ENCODE measurements at places on chromosomes 12 and 14.

GRCh38 chr12:100799770-100800169 lies 5.2 kb downstream of the ANO4 start:
- no peak for DNase-seq

DNA sequence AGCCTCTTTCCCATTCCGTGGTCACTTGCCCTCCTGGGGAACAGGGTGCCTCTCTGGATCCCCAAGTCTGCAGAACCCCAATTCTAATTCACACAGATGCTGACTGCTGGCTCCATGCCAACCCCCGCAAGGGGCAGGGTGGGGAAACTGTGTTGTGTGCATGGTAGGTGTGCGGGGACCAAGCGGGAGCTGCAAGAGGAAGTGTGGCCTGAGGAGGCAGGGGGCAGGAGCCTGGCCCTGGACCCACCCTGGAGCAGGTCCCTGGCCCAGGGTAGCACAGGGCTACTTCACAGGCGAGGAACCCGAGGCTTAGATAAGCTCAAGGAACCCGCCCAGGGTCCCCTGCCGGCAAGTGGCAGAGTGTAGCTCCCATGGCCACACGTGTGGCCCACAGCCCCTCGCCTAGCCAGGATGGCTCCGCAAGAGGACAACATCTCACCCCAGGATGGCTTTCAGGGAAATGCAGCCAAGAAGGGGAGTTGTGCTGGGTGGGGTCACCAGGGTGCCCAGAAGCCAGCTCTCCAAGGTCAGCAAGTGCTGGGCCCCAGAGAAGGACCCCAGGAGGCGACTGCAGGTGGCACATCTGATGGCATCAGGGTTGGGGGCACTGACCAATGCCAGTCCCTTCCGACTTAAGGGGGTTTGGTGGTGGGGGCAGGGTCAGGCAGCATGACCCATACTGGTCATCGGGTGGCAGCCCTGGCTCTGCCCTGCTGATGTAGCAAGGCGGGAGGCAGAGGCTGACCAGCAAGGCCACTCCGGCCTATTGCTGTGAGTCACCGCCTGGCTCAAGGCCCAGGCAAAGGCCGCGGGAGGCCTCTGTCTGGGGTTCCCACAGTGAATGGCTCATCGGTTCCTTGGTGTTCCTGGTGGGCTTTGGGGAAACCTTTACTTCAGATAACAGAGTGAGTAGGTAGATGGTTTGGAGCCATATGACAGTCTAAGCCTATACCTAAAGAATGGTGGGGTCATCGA lies 37.3 kb upstream of the EML1 start:
- DNase-seq, result no peak

- DNase-seq, result no peak
These were observed 23.0 kb upstream of the BATF start for GRCh38 chr14:75499084-75499875.

DNA sequence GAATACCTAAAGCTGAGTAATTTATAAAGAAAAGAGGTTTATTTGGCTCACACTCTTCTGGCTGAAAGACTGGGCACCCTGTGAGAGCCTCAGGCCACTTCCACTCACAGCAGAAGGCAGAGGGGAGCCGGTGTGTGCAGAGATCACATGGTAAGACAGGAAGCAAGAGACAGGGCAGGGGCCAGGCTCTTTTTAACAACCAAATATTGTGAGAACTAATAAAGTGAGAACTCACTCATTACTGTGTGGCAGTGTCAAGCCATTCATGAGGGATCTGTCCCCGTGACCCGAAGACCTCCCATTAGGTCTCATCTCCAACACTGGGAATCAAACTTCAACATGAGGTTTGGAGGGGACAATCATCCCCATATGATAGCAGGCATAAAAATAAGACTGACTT lies 180.8 kb upstream of the DIO3 start:
- DNase-seq, result no peak

DNA sequence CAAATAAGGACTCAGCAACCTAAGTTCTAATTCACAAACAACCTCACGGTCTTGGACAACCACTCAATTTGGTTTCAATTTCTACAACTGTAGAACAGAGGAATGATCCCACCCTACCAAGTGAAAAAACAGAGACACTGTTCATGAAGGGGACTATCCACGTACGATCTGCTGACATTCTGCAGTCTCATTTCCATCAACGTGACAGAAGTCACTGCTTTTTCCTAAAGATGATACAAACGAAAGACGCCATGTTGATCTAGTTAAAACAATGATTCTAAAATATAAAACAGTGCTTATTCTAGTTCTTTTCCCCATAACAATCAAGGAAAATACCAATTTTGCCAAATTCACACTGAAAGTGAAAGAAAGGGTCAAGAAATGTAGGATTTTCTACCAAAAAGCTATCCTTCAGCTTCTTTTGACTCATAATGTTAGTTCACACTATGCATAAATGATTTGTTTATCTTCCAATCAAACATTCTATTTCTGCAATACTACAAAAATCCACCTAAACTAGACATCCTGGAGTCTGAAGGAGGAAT lies 38.1 kb downstream of the CORO1C start:
- DNase-seq, result no peak

DNA sequence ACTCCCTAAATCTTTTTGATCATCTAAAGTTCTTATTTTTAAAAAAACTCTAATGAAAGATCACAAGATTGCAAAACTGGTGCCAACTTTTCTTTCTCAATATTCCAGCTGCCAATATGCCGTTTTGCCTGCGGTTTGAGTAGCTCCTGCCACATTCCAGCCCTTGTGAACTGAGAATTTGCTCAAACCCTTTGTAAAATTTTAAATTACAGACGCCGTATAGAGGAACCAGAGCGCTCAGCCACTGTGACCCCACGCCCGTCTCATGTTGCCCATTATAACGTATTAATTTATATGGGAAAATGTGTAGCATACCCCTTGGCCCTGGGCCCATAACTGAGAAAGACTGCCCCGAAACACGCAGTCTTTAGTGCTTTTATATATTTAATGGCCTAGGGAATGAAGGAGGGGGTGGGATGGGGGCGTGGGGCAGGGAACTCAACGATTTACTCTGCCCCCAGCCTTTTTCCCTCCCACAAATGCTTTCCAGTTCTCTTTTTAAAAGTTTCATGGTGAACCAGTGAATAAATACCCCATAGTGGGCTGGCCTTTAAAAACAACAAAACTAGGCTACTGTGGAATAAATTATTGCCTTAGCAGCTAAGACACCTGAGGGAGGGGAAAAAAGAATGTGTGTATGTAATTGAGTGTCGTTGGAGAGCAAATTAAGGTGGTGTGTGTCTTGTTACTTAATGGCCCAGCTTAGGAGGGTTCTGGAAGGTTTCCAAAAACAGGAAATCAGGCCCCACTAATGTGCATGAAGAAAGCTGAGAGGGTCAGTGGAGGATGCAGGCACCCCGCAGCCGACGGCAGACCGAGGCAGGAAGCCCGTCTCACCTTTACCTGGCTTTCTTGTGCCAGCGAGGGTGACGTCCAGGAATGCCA lies 45.7 kb upstream of the RFLNA start:
- no peak for DNase-seq

DNA sequence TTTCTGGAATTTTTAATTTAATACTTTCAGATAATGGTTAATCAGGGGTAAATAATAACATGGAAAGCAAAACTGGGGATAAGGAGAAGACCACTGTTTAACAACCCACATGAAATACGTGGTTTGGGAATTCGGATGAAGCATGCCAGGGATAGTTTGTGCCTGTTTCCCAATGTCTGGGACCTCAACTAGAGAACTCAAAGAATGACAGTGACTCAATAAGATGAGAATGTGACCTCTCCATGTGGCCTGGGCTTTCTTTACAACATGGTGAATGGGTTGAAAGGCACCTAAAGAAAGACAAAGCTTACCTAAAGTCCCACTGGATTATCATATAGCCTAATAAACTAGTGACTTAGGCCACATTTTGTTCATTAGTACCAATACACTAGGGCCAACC lies 460.3 kb upstream of the LRFN5 start:
- DNase-seq, result no peak

- DNase-seq, result no peak
These were observed 693.4 kb downstream of the VRK1 start for GRCh38 chr14:97490521-97491070.
